ENCODE measurements at places on chromosomes 2 and 18.

GRCh38 chr2:61177727-61178549 lies 15.9 kb downstream of the C2orf74 start:
- DNase-seq = no peak

DNA sequence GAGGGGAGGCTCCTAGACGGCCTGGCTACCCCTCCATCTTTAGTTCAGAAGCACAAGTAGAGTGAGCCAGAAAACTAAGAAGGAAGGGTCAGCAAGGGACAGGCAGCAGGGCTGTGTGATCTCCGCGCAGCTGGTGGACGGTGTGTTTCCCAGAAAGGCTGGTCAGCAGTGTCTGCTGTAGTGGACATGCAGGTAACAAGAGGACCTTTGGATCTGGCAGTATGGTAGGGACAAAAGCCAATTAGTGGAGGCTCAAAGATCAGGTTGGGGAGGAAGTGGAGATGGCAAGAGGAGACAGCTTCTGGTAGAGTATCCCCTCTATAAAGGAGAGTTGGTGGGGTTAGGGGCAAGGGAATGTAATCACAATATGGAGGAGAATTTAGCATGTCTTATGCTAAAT lies 95.1 kb downstream of the NCK2 start:
- DNase-seq = no peak

DNA sequence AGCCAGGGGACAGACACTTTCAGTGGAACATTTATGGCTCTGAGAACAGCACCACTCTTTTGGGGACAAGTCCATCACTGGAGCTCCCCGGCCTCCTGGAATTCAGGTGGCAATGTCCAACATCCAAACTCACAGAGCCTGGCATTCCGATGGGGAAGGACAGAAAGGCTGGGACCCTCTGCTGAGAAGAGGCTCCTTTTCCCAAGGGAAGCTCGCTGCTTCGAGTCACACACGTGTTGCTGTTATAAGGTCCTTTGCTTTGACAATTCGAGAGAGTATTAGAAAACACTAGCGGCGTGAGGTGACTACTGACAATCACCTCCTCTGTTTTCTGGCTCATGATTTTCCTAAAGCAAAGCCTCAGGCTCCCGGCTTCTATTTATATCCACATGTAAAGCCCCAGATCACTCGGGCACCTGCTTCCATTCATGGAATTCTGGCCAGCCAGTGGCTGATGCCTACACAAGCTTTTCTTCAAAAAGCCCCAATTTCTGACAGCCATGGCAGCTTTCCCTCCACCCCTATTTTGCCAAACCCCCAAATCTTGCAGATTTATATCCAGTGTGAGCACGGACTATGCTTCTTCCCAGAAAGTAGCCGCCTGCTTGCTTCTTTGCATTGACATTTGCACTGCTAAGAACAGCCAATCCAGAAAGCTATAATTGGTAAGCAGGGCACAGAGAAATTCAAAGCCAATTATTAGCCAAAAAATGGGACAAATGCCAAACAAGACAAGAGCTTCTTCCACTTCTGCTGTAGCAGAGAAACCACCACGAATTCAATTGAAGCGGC lies 67.3 kb downstream of the NDUFA10 start:
- DNase-seq = no peak

DNA sequence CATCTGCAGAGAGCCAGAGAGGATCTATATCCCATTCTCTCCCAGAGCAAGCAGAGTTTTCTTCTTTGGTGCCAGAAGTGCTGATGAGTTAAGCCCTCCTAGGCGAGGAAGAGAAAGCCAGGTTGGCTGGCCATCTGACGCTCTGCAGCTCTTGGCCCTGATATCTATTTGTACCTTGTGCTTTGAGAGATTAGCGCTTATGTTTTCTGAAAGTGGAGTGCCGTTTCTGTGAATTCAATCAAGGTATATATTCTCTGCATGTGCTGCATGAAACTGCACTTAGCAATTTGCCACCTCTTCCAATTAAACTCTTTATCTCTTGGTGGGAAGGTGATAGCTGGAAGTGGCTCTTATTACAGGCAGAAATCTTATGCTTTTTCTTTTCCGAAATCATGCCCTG lies 177.5 kb downstream of the LPIN1 start:
- DNase-seq = no peak

DNA sequence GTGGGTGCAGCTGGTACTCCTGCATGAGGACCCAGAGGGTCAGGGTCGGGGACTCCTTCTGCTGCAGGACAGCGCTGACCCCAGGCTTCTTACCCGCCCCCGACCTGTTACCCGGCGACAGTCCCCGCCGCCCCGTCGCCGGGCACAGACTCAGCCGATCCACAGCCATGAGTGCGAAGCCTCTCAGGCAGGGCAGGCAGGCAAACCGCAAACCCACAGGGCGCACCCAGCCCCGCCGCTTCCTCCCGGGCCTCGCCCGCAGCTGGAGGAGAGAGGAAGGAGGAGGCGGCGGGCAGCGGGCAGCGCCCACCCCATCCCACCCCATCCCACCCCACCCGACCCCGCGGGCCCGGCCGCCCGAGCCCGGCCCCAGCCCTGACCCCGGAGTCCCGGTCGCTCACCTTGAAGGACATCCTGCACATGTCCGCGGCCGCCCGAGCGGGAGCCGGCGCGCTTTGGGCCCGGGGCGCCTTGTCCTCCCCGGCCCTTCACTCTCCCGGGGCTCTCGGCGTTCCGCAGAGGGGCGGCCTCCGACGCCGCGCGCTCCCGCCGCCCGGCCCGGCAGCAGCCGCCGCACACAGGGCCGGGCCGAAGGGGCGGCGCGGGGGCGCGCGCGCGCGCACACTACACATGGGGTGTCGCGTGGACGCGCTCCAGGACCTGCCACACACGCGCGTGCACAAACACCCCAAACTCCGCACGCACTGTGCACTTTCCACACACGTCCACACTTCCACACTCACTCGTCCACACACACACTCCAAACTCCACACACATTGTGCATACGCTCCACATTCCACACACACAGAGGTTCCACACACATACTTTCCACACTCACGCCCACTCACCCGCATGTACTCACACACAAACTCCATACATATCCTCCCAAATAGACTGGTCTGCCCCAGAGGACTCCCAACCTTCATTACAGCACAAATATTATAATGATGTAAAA lies at the start of gene ANKRD29:
TSS of gene ANKRD29 (minus strand) at position 603 of the 955 bp plus-strand sequence. CDS start at position 422, 181 bp downstream.
- DNase-seq = no peak

GRCh38 chr18:22466608-22467395 lies 49.1 kb upstream of the CTAGE1 start:
- DNase-seq = no peak

DNA sequence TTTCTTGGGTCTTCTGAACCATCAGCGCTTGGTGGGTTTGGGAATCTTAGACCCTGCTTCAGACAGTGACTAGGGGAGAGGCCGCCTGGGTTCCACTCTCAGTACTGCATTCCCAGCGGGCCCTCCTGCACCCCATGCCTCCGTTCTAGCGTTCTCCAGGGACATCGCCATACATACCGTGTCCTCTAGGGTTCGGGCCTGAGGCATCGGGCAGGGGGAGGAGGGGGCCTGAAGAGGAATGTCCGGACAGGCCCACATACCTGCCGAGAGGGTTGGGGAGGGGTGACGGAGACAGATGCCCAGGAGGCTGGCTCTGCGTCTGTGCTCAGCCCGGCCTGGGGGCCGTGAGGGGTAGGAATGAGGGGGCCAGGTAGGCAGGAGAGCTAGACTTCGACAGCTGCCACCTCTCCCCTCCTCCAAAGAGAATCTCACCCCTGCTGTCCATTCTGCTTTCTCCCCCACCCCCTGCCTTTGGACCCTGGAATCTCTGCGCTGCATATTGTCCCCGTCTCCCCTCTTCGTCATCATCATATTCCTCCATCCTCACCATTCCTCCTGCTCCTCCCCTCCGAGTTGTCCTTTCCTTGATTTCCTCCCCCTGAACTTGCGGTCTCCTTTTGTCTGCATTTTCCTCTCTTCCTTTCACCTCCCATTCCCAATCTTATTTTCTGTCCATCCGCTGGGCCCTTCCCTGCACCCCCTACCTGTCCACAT lies 7.8 kb upstream of the WNT10A start:
- no peak for DNase-seq

GRCh38 chr18:28334516-28334915 lies 157.6 kb upstream of the CDH2 start:
- DNase-seq = no peak

DNA sequence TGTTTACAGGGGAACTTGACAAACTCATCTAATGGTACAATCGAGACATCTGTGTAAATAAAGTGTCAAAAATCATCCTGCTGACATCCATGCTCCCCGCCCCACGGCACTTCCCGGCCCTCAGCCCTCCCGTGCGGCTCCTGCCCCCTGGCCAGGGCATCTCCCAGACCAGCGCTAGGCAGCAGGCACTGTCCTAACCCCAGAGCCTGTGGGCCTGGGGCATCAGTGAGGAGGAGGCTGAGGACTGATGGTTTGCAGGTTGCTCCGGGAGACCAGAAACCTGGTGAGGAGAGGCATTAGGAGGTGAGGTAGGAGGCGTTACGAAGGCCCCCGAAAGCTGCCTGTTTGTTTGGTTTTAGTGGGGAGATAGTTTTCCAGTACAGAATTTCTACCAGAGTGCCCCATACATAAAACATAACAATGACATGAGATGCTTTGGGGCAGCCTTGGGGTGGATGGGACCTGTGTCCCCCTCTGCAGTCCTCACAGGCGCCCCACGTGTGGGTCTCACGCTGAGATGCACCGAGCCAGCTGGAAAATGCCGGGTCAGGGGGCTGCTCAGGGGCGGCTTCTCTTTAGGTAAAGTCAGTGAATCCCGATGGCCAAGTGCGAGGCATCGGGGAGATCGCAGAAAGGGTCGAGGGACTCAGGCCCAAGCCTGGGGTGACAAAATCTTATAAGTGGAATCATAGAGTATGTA lies 114.2 kb downstream of the RTP5 start:
- DNase-seq = no peak

- no peak for DNase-seq
These were observed 67.3 kb upstream of the CSRNP3 start for GRCh38 chr2:165402162-165402561.

GRCh38 chr2:38549851-38550250 lies 52.9 kb downstream of the HNRNPLL start:
- DNase-seq = no peak

GRCh38 chr2:121137571-121137970 lies 147.4 kb downstream of the TFCP2L1 start:
- DNase-seq = no peak

DNA sequence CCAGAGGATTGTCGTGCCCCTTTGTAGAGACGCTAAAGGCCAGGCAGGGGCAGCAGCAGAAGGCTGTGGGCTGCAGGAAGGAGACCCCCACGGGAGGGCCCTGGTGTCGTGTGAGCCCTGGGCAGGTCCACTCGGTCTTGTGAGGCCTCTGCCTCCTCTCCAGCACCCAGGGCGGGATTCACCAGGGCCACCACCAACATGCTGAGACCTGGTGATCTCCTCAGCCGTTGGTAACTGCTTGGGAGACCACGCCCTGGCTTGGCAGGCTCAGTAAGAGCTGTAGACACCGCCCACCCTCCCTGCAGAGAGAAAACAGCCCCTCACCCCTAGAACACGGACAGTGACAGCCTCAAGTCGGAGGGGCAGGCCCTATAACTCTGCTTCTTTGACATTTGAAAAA lies 21.1 kb downstream of the MBP start:
- no peak for DNase-seq

GRCh38 chr2:241946306-241947003 lies 76.9 kb downstream of the RTP5 start:
- DNase-seq = no peak

GRCh38 chr2:176986487-176986886 lies 226.1 kb upstream of the HNRNPA3 start:
- no peak for DNase-seq

- no peak for DNase-seq
These were observed 42.7 kb upstream of the GORASP2 start for GRCh38 chr2:170886386-170886785.

DNA sequence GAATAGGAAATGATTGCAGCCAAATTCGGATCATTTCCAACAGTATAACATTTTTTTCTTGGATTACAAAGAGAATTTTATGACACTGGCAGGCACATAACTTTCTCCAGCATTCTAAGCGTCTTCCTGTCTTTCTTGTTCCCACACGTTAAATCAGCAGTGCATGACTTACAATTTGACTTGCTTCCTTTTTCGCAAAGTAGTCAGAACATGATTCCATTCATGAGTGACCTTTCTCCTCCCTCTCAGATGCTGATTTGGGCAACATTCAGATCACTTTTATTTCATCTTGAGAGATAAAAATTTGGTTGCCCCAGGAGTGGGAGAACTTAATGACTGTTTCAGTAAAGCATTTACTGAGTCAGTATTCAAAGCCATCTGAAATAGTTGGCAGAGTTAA lies 858.7 kb upstream of the ACVR2A start:
- DNase-seq = no peak

DNA sequence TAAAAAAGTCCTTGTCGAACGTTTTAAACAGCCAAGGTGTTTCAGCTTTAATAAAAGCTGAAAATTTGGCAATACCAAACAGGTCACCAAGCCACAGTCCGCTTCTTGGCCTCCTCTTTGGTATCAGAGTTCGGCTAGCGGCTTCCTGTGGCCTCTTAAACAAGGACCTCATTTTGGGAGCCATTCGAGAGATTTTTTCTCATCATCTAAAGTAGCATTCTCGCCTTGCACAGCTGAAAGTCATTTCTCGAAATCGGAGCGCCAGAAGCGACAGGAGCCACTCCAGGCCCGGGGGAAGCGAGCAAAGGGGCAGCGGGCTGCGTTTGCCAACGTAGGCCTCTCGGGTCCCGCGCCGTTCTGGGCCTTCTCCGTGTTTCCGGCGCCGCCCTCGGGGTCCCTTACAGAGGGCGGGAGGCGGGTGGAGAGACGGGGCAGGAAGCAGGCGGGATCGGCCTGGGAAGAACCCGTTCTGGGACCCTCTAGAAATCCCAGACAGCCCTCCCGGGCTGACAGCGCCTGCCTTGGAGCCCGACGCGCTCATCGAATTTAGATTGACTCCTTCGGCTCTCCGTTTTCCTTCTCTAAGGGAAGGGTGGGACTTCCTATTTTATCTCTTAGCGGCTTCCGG lies 522 bp upstream of the ZNF407 start:
- DNase-seq = no peak

- no peak for DNase-seq
These were observed 8.1 kb downstream of the EMILIN2 start for GRCh38 chr18:2854875-2855274.

- DNase-seq = no peak
These were observed 28.6 kb upstream of the POU3F3 start for GRCh38 chr2:104825124-104825865.

GRCh38 chr18:50284255-50284885 lies 3.0 kb upstream of the MBD1 start:
- no peak for DNase-seq

All from NCI-H2081 treated with DMSO at 0.1 percent for 48 hours (cell line).